ENCODE measurements at places on chromosomes 6 and 20.

GRCh38 chr6:110201151-110201884 is 21.1 kb downstream of the CDC40 start:
- DNase-seq: no peak

- DNase-seq: no peak
Measured at GRCh38 chr6:133337308-133337707, 96.2 kb downstream of the EYA4 start.

DNA sequence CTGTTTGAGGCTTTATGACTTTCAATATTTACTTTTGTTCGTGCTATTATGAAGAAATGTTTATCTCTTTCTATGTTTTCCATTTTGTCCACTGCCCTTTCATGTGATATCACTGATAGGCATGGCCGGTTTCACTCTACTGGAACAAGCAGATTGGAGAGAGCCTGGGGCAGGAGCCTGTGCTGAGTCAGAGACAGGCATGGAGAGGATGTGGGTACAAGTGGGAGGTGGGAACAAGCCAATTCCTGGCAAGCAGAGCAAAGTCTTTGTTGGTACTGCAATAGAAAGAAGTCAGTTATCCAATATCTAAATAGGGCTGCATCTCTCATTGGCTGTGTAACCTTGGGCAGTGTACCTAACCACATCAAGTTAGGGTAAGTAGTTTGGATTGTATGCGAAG is 545.6 kb upstream of the MAP3K7 start:
- no peak for DNase-seq

DNA sequence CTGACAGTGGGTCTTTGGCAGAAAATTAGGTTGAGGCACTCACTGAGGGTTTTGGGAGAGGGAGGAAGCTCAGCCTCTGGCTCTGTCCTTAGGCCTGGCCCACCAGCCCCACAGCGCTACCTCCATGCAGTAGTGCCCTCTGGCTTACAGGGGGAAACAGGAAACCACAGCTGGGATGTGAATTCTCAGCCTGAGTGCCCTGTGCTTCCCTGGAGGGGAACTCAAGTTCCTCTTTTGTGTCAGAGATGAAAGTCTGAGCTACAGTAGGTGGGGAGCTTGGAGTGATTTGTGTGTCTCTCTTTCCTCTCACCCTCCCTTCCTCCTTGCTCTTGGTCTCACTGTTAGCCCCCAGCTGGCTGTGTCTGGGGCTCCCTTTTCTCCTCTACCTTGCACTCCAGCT is 48.2 kb upstream of the BLCAP start:
- DNase-seq: no peak

GRCh38 chr6:121730616-121731015 is 295.2 kb downstream of the GJA1 start:
- no peak for DNase-seq

GRCh38 chr6:119628691-119629594 is 279.4 kb upstream of the MAN1A1 start:
- no peak for DNase-seq

DNA sequence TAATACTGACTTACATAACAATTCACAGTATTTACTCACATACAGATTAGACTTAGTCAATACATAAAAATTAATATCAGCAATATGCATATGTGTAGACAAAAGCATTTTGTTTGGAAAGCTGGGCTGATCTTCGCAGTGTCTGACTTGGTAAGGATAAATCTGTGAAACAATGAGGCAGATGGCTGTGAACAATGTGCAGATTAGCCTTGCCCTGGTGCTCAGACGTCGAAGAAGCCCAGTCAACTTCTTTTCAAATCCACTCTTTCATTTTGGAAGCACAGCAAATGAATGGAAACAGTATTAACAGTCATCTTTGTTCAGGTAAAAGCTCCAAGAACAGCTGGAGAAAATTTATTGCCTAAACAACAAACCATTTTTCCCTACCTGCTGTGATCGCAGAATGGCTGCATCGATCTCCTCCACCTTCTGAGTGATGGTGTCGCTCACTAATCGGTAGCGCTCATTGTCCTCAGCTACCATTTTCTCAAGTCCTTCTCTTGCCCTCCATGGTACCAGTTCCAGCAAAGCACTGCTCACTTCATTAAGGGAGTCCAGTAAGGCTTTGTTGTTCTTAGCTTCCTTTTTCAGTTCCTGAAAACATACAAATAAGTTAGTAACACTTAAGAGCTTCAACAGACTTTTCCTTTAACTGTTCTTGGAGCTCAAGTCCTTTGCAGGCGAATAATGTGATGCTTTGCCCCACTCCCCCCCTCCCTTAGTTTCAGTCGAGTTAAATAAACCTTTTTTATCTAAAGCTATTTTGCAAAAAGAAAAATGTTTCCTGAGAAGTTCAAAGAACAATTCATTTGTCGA is 116.5 kb downstream of the DST start:
- no peak for DNase-seq

DNA sequence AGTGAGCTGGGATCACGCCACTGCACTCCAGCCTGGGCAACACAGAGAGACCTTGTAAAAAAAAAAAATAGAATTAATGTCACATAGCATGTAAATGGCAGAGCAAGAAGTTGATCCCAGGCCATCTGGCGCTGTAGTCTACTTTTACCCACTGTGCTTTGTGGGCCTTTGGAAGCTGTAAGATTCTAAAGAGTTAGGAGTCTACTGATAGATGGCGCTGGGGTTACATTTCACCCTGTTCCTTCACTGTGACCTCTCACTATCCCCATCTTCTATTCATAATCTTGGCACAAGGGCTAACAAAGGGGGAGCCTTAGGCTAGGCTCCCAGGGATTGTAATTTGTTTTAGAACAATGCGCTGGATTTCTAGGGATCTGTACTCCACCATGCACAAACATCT is 24.4 kb downstream of the SIRPD start:
- no peak for DNase-seq

DNA sequence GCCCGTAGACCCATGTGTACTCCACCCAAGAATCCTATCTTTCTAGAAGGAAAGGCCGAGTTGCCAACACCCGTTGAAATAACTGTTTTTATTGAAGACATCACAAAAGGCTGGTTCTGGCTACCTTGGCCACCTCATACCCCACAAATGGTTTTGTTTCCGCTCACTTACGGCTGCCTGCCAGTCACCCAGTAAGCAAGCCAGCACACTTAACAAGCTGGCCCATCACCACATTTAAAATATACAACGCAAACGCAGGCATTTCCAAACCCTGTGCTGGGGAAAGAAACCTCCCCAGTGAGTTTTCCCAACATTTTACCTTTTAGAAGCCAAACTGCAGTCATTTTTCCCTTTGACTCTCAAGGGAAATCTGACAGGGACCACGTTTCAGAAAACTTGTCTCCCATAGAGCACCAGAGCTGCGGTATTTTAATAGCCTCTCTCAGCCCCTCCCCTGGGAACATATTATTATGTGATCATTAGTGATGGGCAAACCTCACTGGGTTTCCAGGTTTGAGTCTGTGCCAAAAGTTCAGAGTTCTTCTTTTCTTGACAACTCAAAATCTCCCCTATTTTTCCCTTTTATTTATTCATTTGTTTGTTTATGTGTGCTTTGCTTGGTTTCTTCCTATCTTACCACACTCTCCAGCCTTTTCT is 36.7 kb upstream of the BMP2 start:
- no peak for DNase-seq

DNA sequence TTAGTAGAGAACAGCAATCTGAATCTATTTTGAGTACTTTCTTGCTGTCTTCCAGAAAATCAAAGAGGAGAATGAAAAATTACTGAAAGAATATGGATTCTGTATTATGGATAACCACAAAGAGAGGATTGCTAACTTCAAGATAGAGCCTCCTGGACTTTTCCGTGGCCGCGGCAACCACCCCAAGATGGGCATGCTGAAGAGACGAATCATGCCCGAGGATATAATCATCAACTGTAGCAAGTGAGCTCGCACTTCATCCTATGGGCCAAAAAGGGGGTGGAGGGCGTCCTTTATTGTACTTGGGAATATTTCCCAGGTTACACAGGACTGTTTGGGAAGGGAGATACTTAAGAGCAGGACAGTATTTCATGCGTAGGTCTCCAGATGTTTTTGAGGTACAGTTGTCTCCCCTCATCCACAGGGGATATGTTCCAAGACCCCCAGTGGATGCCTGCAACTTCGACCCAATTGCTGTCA is 37.3 kb upstream of the PLCG1 start:
- no peak for DNase-seq
